Amniotic epithelial cell (primary cell): ENCODE measurements at places on chromosomes 2 and 18.

GRCh38 chr2:20698916-20699613, 32.1 kb downstream of the GDF7 start:
- DNase-seq: no peak

GRCh38 chr2:189595417-189595816, 14.8 kb upstream of the SLC40A1 start:
- DNase-seq: no peak

- DNase-seq: no peak
Observed at GRCh38 chr2:206361407-206362045, 81.8 kb upstream of the ADAM23 start.

DNA sequence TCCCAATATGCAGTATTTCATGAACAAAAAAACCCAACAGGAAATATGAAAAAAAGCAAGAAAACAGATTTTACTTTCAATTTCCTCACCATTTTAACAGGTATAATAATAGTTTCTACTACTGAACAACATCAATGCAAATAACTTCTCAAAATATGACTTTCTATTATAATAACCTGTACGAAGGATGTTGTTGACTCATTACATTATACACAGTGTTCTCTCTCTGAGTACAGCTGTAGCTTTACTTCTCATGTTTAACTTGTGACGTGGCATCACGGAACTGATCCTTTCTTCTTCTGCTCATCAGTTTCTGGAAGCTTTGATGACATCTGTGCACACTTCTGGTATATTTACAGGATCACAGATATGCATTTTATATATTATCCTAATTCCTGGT, 40.0 kb downstream of the FAM228A start:
- DNase-seq: no peak

DNA sequence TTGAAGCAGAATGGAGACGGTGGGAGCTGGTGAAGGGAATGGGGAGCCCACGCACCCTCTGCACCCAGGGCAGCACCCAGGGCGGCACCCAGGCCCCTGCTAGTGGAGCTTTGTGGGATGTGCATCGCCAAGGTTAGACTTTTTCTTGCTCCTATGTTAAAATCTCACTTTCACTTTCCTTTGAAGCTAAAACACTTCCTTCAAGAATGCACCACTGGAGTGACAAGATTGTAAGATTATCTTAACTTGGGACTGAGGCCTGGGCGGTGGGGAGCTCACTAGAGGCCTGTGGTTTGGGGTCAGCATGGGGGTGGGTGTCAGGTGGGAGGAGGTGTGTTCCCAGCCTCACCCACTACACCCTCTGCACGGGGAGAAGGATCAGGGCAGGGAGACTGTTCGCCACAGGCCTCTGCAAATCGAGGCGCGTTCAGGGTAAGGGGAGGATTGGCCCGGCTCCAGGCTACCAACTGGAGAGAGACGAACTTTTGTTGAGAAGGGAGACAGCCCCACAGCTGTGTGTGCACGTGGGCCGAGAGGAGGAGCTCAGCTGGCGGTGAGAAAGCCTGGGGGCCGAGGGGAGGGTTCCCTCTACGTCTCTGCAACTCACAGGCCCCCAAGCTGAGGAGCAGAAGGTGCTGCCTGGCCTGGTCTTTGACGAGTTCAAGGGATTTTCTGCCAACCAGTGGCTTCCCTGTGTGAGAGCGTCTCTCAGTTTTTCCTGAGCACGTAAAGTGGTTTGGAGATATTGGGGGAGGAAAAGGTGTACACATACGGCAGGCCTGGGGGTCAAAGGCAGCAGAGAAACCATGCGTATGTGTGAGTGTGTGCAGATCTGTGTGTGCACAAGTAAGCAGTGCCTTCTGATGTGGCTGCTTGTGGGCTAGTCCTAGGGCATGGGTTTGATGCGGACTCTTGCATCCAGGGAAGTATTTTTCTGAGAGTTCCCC, 147.7 kb downstream of the KLHL29 start:
- DNase-seq: no peak
